ENCODE measurements at places on chromosomes 5 and 9.

- DNase-seq, result no peak
Measured at GRCh38 chr5:133265257-133265656, 213.4 kb downstream of the HSPA4 start.

GRCh38 chr9:105425816-105426433 lies 21.9 kb upstream of the FSD1L start:
- no peak for DNase-seq

DNA sequence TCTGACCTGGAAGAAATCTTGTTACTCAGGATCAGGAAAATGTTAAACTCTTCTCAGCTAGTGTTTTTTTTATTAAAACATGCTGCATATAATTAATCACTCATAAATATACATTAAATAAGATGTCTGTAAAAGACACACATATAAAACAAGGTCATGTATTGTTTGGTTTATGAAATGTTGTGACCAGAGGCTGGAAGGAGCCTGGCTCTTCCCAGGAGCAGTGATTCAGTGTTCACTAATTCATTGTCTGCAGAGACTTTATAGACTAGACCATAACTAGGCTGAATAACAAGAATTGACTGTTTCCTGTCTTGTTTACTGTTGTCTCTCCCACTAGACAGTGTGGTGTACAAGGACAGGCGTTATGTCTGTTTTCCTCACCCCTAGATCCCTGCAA lies 49.1 kb upstream of the ANKRD55 start:
- no peak for DNase-seq

DNA sequence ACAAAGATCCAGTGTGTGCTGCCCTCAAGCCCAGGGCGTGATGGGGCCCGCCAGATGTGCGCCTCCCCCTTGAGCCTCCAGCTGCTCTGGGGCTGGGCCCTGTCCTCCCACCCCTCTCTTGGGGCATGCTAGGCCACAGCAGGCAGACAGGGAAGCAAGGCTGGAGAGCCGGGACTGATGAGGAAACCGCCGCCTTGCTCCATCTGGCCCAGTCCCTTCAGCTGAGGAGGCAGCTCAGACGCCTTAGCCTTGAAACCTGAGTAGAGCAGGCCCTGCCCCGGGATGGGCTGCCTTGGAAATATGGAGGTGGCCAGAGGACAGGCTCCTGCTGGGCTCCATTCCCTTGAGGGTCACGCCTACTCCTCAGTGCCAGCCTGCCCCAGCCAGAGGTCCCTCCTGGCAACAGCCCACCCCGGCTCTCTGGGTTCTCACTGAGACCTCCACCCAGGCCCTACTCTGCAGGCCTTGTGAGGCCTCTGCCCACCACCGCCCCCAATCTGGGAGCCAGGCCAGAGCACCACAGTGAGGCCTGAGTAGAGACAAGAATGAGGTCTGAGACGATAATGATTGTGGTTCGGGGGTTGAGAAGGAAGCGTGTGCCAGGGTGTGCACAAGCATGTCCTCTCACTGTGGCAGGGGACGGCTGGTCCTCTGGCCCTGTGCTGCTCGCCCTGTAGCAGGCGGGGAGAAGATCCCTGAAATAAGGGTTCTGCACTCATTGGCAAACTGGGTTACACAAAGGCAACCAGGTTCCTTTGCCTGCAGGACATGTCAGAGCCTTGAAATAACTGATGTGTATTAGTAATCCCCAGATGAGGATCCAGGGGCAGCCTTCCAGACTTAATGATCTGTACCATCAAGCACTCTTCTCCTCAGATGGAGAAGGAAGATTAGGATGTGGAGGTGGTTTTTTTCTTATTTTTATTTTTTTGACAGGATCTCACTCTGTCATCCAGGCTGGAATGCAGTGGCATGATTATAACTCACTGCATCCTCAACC lies 30.9 kb downstream of the CXXC5 start:
- DNase-seq, result no peak

DNA sequence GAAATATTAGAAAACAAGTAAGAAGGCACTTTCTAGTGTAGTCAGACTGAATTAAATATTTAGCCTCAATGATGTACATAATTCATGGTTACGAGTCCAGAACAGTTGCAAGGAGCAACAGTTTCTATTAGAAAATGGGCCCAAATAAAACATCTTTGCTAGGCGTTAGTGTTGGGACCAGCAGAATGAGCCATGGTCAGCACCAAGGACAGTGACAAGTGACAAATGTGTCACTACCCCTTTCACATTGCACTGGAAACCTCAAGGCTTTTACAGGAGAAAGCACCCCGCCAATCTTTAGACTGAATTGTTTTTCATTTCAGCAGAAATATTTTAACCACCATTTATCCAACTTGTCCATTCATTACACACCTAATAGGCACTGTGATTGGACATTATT lies 301.3 kb upstream of the ADCY2 start:
- no peak for DNase-seq

DNA sequence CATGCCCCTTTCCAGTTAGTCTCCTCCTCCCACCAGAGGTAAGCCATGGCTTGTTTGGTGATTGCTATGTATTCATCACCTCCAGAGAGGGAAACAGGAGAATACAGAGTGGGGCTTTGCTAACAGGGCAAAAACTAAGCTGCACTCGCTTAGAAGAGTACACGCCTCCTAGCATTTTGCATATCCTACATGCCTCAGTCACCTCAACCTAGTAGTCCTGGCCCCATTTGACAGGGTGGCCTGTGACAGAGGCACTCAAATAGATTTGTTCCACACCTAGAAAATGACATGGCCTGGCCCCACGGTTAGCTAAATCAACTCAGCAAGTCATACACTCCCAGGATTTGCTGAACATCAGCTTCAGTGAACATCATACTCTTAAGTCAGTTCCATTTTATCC lies 90.7 kb downstream of the CYFIP2 start:
- DNase-seq, result no peak

GRCh38 chr5:82538339-82539034 lies 260.3 kb upstream of the RPS23 start:
- DNase-seq, result no peak

- DNase-seq, result no peak
Measured at GRCh38 chr9:126183266-126183665, 143.4 kb upstream of the MVB12B start.

DNA sequence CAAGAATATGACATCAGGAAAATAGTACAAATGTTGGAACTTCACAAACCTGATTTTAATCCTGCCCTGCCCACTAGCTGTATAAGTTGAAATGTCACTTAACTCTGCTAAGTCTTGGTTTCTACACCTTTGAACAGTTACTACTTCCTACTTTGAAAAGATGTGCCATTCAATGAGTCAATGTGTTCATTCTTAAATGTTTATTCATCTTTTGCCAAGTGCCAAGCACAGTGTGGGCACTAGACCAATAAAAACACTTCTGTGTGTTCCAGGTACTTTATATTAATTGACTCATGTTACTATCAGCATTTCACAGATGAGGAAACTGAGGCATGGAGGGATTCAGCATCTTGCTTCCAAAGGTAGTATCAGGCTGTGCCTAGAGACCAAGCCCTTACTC lies 12.8 kb downstream of the PDCL start:
- no peak for DNase-seq

GRCh38 chr5:6250121-6250520 lies 128.2 kb downstream of the MED10 start:
- no peak for DNase-seq

DNA sequence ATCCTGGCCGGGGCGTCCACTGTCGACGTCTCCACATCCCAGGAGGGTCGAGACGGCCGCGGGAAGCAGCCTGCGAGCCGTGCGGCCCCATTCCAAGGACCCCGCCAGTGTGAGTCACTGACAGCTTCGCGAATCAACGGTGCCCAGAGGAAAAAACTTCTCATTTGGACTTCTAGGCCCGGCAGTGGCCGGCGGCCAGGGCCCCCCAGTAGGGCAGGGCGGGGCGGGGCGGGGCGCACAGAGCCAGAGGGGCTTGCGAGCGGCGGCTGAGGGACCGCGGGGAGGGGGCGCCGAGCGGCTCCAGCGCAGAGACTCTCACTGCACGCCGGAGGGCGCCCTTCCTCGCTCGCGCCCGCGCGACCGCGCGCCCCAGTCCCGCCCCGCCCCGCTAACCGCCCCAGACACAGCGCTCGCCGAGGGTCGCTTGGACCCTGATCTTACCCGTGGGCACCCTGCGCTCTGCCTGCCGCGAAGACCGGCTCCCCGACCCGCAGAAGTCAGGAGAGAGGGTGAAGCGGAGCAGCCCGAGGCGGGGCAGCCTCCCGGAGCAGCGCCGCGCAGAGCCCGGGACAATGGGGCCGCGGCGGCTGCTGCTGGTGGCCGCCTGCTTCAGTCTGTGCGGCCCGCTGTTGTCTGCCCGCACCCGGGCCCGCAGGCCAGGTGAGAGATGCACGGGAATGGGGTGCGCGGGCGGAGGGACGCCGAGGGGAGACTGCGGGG lies at the start of gene F2R:
TSS of gene F2R (plus strand) at position 391 of the 720 bp plus-strand sequence. CDS start at position 573, 182 bp downstream.
- peak; percentile 66 for DNase-seq

GRCh38 chr5:16482891-16483290 lies 17.3 kb upstream of the ZNF622 start:
- DNase-seq, result no peak

DNA sequence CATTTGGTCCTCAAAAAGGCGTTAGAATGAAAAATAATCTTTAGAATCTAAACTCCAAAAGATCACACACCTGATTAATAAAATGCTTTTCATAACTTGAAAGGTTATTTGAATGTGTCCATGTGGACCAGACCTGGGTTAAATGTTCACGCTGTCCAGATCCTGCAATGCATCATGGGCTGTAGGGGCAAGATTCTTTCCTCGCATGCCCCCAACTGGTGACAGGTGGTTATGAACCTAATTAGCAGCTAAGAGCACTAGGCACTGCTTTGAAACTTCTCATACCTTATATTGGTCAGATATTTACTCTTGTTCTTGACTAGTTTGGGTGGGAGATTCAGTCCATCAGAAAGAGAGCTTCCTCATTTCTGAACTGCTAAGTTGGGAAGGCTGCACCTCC lies 19.3 kb upstream of the PIP5K1B start:
- DNase-seq, result peak; percentile 47

DNA sequence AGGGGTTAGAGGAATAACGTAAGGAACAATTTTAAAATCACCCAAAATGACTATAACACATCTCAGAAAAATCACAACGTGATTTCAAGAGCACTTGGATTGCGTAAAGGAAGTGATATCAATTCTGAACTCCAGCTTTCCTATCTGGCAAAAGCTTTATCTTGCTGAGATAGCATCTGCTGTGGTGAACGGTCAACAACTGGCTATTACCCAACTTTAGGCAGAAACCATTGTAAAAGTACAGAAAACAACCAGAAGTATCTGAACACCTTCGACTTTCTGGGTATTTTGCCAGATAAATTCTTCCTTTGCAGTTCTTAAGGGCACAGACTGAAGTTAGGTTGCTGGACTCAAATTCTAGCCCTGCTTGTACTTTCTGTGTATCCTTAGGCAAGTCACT lies 9.2 kb downstream of the ABLIM3 start:
- no peak for DNase-seq

- DNase-seq, result no peak
Measured at GRCh38 chr5:44774279-44774880, 34.4 kb upstream of the MRPS30 start.

GRCh38 chr9:98080326-98080725 lies 23.8 kb downstream of the NANS start:
- no peak for DNase-seq

All from activated T-cell treated with anti-CD3 and anti-CD28 coated beads, Interleukin-2, amount 50 U/mL, for 72 hours (primary cell).